ENCODE measurements at places on chromosomes 11 and 22.

DNA sequence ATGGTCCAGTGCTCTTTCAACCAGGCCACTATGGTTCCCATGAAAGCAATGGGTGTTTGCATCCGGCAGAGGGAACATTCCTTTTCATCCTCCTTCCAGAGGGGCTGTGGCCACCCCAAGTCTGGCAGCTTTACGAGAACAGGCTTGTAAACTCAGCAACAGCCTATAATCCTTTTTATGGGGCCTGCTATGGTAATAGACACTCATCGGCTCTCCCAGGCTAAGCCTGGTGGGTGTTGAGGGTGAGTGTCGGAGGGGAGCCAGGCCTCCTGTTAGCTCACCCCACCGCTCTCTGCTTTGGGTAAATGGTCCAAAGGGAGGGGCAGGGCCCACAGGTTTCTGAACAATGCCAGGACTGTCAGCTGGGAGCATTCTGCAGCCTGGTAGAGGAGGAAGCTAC, 111.6 kb upstream of the CD82 start:
- DNase-seq: no peak

GRCh38 chr11:76706667-76707066, 36.1 kb upstream of the LRRC32 start:
- DNase-seq: no peak

DNA sequence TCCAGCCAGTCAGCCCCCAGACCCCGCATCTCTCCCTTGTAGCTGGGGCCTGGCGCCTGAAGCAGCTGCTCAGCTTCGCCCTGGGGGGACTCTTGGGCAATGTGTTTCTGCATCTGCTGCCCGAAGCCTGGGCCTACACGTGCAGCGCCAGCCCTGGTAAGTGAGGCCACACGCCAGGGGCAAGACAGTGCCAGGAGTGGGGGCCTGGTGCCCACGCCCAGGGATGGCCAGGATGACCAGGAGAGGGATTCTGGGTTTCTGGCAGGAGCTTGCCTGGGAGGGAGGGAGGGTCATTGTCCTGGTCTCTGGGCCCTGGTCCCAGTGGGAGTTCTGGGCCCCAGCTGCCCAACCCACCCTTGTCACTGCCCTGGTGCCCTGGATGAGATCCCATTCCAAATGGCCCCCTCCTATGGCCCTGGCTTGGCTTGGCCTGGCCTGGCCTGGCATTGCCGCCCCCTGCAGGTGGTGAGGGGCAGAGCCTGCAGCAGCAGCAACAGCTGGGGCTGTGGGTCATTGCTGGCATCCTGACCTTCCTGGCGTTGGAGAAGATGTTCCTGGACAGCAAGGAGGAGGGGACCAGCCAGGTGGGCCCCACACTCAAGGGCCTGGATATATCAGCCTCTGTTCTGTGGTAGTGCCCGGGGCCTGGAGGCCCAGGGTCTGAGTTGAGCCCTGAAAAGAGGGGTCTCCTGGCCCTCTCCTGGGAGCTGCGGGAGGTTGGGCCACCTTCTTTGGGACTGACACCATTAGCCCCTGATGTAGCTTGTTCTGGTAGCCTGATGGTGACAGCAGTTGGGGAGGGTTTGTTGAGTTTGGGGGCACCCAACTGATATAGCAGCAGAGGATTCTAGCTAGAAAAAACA, 3.7 kb downstream of the SLC39A13 start:
- no peak for DNase-seq

DNA sequence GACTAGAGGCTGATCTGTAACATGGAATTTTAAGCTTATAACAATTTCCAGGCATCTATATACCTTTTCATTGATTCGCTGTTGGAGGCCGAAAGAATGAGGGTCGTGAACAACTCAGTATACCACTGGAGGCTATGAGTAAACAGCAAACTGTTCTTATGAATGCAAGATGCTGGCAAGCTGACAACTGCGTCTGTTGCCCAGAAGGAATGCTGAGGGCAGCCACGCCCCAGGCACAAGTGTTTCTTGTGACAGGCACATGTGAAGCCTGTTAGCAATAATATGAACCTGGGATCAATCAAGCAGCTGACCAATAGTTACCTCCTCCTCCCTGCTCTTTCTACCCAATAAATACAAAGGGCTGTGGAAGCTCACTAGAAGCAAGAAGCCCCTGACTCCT, 15.3 kb downstream of the RTCB start:
- DNase-seq: no peak

DNA sequence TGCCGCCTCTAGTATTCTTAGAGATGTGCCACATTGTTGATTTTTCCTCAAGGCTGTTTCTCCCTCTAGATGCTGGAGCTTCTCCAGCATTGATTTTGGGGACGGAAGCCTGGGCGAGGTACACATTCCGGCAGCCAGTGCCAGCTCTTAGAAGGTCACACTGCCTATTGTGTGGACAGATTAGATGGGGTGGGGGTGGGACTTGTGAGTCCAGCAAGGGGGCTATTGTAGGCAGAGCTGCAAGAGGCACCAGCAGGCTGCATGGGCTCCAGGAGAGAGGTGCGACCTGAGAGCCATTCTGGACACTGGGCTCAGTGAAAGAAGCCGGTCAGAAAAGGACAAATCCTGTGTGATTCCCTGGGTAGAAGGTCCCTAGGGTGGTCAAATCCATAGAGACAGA, 12.4 kb downstream of the C11orf21 start:
- DNase-seq: no peak

DNA sequence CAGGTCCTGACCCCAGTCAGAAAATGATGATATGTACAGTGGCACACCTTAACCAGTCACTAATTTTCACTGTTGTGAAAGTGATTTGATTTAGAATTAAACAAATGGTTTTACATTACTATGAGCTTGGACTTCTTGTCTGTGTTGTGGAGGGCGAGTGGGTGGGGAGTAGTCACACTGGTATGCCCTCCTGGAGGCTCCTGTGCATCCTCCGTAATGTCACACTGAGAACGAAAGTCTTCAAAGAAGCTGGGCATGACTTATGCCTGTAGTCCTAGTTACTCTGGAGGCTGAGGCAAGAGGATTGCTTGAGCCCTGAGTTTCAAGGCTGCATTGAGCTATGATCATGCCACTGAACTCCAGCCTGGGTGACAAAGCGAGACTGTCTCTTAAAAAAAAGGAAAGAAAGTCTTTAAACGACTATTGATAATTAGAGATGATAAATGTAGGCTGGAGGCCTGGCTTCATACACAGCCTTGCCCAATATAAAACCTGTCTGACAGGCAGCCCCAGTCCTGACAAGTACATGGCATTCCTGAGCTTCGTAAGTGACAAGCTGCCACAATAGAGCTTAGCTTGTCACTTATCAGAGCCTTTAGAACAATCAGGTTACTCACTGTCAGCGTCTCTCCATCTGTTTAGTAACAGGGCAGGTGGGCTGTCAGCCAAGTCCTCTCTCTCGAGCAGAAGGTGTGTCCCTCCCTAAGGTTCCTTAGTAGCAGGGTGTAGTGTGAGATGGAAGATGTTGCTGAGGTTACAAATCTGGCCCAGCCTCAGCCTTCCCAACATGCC, 5.0 kb upstream of the LIMK2 start:
- no peak for DNase-seq

DNA sequence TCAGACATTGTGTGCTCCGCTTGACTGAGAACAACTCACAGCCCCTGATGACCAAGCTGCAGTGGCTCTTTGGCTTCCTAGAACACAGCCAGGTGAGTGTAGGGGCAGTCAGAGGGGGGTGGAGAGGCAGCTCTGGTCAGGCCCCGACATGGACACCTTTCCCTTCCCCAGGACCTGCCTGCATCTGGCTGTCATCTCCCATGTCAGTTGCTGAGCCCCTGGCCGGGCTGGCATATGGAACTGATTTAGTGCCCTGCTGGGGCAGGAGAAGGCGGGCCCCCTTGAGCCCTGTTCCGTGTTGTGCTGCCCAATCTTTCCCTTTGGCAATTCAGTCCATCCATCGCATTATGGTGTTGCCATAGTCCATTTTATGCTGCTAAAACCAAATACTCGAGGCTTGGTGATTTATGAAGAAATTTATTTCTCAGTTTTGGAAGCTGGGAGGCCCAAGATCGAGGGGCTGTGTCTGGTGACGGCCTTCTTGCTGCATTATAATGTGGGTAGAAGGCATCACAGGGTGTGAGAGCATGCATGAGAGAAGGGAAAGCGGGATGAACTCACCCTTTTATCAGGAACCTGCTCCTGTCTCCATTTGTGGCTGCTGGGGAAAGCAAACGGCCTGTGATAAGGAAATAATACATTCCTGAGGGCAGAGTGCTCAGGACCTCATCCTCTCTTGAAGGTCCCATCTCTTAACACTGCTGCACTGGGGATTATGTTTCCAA, 19.0 kb downstream of the USP35 start:
- no peak for DNase-seq

DNA sequence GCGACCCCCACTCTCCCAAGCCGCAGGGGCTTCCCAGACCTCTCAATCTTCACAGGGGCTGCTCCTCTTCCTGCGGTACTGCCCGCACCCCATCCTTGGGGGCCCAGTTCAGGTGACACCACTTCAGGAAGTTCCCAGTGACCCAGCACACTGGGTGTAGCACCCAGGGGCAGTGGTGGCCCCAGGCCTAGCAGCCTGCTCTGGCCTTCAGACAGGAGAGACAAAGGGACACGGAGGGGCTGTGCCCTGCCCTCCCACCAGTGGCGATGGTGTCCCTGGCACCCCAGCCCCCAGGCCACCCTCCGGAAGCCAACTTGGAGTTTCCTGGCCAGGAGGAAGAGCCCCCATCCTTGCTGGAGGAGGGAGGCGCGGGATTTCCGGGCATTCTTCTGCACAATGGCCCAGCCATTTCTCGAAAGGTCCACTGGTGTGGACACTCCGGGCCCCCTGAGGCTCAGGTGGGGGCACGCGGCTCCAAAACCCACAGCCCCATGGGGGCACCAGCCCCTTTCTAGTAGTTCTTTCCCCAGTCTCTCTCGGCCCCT, 978 bp upstream of the CLDN5 start:
- DNase-seq: no peak

DNA sequence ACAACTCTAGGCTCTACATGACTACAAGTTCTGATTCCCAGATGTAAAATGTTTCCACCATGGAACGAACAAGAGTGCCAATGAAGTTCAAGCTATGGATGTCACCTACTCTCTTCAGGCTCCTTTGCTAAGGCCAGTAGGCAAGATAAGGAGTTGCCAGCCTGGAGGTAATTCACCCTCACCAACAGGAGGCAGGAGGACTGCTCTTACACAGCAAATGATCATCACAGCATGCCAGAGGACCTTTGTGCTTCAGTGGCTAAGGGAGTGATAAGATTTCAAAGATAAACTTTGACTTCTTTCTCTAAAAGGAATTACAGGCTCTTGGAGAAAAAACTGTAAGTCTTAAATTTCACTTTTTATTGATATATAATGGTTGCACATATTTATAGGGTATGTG, 54.1 kb upstream of the SLC36A4 start:
- DNase-seq: no peak

DNA sequence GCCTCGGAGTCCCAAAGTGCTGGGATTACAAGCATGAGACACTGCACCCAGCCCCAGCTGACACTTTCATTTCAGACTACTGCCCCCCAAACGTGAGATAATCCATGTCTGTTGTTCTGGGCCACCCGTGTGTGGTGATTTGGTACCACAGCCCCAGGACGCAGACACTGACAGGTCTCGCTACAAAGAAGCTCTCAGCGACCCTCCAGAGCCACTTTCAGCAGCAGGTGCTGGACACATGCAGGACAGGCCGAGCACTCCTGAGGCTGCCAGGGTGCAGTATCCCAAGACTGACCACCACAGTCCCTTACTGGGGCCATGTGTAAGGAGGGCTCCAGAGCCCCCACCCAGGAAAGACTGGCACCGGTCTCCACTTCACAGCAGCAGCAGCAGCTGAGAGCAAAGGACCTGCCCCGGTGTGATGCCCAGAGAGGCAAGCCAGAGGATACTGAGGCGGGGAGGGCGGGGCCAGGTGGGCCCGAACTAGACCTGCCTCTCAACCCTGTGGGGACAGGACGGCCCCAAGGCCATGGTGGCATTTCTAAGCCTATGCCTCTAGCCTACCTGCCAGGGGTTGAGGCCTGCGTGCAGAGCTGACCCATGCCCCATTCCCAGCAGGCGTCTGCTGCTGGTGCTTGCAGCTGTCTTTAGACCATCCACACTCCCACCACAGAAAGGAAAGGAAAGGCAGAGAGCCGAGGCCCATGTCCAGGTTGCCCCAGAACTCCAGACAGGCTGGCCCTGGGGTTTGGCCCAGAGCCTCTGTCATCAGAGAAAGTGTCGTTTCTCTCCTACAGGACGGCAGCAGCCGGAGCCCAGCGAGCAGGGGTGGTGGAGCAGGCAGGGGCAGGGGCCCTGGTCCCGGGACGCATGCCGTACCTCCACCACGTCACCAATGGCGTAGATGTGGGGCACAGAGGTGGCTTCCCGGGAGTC, 28.0 kb upstream of the GNB1L start:
- no peak for DNase-seq

DNA sequence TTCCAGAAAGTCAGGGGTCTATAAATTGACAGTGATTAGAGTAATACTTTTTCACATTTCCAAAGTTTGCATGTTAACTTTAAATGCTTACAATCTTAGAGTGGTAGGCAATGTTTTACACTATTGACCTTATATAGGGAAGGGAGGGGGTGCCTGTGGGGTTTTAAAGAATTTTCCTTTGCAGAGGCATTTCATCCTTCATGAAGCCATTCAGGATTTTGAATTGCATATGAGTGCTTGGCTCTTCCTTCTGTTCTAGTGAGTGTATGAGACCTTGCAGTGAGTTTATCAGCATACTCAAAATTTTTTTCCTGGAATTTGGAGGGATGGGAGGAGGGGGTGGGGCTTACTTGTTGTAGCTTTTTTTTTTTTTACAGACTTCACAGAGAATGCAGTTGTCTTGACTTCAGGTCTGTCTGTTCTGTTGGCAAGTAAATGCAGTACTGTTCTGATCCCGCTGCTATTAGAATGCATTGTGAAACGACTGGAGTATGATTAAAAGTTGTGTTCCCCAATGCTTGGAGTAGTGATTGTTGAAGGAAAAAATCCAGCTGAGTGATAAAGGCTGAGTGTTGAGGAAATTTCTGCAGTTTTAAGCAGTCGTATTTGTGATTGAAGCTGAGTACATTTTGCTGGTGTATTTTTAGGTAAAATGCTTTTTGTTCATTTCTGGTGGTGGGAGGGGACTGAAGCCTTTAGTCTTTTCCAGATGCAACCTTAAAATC, 5.3 kb downstream of the MALAT1 start:
- no peak for DNase-seq

DNA sequence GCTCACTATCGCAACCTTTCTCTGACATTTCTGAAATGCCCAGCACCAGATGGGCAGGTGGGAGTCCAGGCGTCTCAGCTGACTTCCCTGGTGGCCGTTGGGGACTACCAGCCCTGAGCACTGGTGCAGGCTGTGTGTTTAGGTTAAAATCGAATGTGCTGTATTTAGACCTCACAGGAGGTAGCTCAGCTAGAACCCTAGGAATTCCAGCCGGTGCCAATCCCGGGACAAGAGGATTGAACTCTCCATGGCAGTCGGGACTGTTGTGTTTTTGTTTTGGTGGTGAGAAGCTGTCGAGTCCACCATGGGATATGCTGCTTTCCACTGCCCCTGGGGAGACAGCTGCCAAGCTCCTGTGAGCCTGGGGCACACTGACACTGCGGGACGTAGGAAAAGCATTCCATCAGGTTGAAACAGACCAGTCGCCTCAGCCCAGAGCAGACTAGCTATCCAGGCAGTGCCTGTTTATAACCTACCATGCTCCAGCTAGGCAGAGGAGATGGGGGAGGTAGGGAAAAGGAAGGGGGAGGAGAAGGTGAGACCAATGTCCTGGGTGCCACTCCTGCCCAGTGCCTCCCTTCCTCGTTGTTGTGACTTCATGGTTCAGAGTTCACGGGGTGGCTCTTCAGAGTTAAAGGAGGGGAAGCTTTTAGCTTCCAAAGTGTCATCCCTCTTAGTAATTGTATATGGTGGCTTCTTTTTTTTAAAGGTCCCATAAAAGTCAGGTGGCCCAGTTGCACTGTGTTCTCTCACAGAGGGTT, 53.0 kb downstream of the MICAL2 start:
- DNase-seq: no peak
